ENCODE measurements at places on chromosomes 16 and 17.

- no peak for DNase-seq
Observed at GRCh38 chr16:49533422-49533821, 159.8 kb downstream of the C16orf78 start.

- DNase-seq: no peak
Observed at GRCh38 chr16:82633964-82634600, 7.3 kb downstream of the CDH13 start.

- DNase-seq: no peak
Observed at GRCh38 chr16:57013902-57014301, 24.5 kb downstream of the NLRC5 start.

DNA sequence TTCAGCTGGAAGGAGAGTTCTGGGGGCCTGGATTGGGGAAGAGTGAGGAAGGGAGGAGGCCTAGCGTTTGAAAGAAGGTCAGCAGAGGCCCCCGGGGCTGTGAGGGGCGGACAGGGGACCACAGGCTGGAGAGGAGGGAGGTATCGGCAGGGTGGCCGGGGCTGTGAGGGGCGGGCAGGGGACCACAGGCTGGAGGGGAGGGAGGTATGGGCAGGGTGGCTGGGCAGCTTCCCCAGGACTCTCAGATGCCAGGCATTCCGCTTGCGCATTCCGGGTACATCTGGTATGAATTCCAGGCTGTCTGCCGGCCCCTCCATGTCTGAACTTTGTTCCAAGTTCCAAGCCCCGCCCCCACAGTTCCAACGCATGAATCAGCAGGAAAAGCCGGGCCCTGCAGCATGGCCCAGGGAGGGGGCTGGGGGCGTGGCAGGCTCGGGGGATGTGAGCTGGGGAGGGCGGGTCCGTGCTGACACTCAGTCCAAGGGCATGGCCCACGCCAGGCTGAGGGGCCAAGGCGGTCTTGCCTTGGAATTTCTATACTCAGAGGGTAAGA lies 4.3 kb upstream of the TLCD2 start:
- no peak for DNase-seq

GRCh38 chr17:45771271-45771959 lies 12.7 kb upstream of the CRHR1 start:
- DNase-seq: no peak
